NCI-H510A treated with DMSO at 0.1 percent for 48 hours (cell line): ENCODE measurements at places on chromosomes 6 and 20.

GRCh38 chr6:168014428-168014827, 17.0 kb downstream of the KIF25 start:
- DNase-seq, result no peak

- DNase-seq, result no peak
Measured at GRCh38 chr6:149843051-149843633, 21.0 kb downstream of the LRP11 start.

DNA sequence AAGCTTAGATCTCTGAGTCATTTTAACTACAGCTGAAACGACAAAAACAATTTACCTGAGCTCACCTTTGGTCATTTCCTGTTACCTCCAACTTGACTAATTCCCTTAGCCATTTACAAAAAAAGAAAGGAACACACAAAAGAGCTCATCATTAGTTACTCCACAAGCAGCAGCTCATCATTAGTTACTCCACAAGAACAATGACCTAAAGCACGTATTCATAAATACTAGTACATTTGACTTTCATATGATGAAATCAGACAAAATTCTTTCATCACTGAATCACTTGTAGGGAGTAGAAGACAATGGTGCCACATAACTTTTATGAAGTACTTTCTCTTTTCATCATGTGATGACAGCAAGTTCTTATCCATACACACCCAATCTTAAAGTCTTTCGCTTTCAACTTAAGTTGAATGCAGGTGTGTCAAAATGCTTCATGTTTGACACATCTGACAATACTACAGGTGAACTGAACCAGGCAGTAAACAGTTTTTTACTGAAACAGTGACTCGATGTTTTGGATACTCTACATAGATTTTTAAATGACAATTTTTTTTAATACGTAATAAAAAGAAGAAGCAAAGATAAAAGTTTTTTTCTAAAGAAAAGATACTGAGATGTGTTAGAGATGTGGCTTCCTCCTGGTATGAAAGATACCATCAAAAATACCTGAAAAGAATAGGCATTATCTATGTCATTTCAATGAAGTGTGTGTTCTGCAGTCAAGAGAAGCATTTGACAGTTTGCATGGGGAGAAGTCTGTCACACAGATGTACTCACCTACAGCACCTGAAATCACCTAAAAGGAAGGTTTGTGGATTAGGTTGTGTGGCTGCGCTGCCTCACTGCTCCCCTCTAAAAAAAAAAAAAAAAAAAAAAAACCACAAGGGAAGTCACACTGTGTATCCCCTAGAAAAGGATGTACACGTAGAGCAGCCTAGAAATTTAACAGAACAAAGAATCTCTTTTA, 109.1 kb downstream of the PRDM1 start:
- DNase-seq, result no peak

DNA sequence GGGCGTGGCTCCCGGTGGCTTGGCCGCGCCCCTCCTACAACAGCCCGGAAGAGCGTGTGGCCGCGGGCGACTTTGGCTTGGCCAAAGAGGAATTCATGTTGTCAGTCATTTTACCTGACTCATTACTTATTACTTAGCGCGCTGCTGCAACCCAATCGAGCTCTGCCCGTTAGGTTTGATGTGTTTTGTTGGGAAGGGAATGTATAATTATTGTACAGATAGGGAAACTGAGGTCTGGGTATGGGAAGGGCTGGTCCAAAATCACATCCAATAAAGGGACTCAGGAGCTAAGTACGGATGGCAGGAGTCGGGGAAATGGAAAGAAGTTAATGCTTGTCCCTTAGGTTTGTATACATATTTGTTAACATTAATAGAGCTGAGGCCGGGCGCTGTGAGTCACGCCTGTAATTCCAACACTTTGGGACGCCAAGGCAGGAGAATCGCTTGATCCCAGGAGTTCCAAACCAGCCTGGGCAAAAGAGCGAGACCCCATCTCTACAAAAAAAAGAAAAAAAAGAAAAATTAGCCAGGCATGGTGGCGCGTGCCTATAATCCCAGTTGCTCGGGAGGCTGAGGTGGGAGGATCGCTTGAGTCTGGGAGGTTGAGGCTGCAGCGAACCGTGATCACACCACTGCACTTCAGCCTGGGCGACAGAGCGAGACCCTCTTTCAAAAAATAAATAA, 639 bp upstream of the ZNF335 start:
- DNase-seq, result peak; percentile 93
